ENCODE measurements at places on chromosomes 5 and 9.

- no peak for DNase-seq
These were observed 22.2 kb downstream of the HMCN2 start for GRCh38 chr9:130287736-130288135.

DNA sequence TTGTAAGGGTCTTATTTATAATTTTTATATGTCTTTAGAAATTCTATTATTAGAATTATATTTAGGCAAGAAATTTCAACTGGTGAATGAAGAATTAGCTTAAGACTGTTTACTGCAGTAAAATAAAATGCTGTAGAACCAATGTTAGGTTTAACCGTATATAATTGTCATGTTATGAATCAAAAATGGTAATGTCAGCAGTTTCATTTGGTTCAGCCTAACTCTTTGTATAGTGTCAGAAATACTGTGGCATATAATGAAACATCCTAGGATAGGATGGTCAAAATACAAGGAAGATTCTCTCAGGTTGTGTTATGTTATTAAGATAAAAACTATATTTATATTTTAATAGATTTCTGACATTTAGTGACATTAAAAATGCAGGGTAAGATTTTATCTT, 64.4 kb upstream of the EIF4EBP3 start:
- DNase-seq, result no peak

- DNase-seq, result peak; percentile 42
These were observed 59.6 kb upstream of the SLC27A6 start for GRCh38 chr5:128905568-128906110.

GRCh38 chr5:58025809-58026208, 434.1 kb downstream of the PLK2 start:
- DNase-seq, result no peak

DNA sequence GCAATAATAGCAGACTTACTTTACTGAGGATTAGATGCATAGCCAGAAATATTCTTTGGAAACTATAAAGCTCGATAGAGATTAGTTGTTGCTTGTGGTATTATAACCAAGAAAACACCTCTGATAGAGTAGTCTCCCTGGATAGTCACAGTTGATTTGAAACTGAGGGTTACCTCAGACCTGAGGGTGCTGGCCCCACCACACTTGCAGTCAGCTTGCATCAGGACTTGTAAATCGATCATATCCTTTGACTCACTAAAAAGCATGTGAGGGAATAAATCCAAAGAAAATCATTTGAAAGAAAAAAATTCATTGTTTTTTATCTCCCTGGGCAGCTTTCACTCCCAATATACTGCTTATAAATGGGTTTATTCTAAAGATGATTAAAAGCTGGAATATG, 39.4 kb downstream of the GALNT12 start:
- DNase-seq, result no peak

DNA sequence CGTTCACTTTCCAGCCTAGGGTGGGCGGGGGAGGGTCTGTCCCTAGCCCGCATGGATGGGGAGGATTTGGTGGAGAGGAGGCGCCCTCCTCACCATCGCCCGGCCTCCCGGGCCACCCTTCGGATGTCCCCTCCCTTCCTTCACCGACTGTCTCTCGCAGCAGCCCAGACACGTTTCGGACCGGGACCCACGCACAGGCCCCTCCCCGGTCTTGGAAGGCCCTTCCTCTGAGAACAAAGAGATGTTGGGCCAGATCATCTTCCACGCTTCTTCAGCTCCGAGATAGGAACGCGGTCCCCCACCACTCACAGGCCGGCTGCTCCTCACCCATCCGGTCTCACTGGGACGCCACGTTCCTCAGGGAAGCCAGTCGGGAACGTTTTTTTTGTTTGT, 640 bp upstream of the DPM2 start:
- DNase-seq, result no peak

GRCh38 chr5:168156170-168156569, 135.3 kb upstream of the WWC1 start:
- no peak for DNase-seq

DNA sequence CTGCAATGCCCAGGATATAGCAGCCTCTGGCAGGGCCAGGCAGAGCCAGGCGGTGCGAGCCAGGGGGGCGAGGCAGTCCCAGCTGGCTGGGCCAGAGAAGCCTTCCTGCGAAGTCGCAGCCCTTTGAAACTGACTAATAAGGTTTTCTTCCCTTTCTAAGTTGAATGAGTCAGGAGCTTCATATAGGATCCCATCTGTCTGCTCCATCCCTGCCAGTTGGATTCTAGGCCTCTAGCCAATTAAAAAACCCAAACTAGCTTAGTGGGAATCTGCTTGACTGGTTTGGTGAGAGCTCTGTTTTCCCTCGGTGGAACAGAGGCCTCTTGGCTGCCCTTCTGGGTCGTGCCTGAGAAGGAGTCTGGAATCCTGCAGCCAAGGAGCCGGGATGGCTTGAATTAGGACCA, 70.1 kb upstream of the RAPGEF1 start:
- no peak for DNase-seq

DNA sequence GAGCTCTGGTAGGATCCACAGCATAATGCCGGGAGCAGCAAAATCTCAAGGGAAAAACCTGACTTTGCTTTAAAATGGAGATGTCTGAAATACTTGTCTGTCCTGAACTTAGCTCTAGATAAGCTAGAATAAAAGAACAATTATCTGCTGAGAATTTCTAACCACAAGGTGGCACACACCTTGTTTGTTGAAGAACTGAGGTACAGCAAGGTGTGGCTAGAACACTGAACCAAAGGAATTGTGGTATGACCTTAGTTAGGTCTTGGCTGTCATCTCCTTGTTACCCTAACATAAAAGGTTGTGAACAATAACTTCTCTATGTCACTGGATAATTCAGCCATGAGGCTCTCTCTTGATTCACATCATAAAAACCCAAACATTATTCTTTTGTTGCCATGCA, 72.3 kb upstream of the ANXA1 start:
- DNase-seq, result no peak

GRCh38 chr5:66450237-66450636, 146.0 kb upstream of the MAST4 start:
- no peak for DNase-seq

- DNase-seq, result no peak
These were observed 859.5 kb upstream of the DMAC1 start for GRCh38 chr9:8659108-8659507.

GRCh38 chr9:35500130-35500748, 10.3 kb downstream of the RUSC2 start:
- no peak for DNase-seq

- no peak for DNase-seq
These were observed 94.0 kb upstream of the PTGER4 start for GRCh38 chr5:40585537-40586267.

GRCh38 chr5:40746703-40747102, 9.1 kb downstream of the TTC33 start:
- no peak for DNase-seq

GRCh38 chr5:152378730-152379129, 26.3 kb downstream of the NMUR2 start:
- DNase-seq, result no peak

DNA sequence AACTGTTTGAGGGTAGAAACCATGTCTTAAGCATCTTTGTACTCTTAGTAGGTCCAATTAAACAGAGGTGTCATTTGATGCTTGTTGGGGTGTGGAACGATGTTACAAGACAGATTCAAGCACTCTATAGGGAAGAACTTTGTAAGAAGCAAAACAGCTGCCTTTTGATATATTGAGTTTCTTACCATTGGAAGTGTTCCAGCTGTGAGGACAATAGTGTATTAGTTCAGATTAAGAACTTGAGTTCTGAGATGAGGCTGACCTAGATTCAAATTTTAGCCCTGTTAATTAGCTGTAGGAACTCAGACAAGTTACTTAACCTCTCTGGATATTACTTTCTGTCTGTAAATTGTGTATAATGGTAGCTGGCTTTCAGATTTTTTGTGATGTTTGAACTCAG, 19.6 kb upstream of the ZNF462 start:
- DNase-seq, result no peak

DNA sequence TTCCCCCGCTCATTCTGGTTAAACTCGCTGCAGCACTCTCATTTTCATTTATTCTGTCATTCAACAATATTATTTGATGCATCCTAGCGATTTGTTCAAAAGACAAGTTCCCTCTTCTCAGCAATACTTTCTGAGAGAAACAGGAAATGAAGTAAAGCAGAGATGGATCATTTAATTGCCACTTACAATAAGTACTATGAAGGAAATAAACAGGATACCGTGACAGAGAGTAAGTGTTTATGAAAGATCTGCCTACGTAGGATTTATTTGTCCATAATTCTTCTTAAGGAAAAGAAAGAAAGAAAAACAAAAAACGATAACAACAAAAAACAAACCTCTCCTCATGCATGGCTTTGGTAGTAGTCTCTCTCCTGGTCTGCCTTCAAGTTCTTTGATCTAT, 406.8 kb upstream of the ZNF608 start:
- no peak for DNase-seq

GRCh38 chr9:93952784-93953495, 2.2 kb downstream of the BARX1 start:
- no peak for DNase-seq

- DNase-seq, result no peak
These were observed 71.3 kb downstream of the NDFIP1 start for GRCh38 chr5:142179776-142180387.

DNA sequence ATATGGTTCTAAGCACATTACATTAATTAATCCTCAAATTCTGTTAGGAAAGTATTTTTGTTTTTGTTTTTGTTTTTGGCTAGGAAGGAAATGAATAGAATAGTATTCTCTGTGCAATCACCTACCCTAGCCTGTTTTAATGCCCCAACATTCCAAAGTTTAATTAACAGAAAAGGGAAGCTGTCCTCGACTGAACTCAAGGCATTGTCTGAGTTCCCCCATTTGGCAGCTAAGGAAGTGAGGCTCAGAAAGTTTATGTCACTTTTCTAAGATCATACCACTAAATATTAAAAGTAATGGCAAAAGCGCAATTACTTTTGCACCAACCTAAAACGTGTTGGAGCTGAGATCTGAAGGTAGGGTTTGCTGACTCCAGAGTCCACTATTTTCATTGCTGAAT, 59.8 kb downstream of the FGF1 start:
- DNase-seq, result no peak

GRCh38 chr9:120934281-120934680, 7.7 kb upstream of the TRAF1 start:
- no peak for DNase-seq

- DNase-seq, result no peak
These were observed 202.6 kb downstream of the TSSK1B start for GRCh38 chr5:113232221-113232620.

- no peak for DNase-seq
These were observed 4.0 kb upstream of the CLIC3 start for GRCh38 chr9:137000177-137000930.

DNA sequence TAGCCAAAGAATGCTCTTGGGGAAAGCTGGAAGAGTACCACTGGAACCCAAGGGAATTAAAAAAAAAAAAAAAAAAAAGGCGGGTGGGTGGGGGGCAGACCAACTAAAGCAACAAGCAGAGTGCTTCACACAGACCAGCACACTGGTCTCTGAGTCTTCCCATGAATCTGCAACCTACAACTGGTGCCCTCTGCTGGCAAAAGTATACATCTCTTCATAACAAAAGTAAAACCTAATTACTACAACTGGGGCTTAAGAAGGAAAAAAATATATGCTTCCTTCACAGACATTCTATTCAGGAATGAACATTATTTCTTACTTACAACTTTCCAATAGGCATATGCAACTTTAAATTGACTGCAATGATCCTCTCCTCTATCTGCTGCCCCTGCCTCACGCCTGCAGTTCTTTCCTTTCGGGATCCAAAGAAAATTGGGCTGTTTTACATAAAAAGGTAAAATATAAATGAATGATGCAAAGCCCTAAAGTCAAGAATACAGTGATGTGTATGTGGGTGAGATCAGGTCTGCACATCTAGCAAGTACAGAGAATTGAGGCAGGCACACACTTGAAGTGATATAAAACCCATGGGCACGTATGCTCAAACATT, 7.2 kb upstream of the KLHL3 start:
- DNase-seq, result peak; percentile 69

DNA sequence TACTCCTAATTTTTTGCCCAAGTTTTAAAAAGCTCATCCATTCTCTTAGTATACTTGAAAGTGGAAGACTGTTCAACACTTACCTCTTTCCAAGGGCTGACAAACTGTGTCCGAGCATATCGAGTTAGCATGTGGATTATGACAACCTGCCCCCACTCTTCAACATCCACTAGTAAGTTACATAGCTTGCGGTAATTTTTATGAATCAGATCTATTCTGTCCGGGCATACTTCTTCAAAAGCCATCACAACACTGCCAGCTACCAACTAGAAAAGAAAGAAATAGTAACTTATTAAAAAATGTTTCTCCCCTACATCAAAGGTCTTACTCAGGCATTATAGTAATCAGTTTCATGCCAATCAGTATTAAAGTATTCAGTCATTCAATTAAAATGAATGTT, 78.5 kb downstream of the AP3B1 start:
- peak; percentile 89 for DNase-seq

GRCh38 chr9:27348785-27349697, 52.1 kb upstream of the EQTN start:
- DNase-seq, result no peak

DNA sequence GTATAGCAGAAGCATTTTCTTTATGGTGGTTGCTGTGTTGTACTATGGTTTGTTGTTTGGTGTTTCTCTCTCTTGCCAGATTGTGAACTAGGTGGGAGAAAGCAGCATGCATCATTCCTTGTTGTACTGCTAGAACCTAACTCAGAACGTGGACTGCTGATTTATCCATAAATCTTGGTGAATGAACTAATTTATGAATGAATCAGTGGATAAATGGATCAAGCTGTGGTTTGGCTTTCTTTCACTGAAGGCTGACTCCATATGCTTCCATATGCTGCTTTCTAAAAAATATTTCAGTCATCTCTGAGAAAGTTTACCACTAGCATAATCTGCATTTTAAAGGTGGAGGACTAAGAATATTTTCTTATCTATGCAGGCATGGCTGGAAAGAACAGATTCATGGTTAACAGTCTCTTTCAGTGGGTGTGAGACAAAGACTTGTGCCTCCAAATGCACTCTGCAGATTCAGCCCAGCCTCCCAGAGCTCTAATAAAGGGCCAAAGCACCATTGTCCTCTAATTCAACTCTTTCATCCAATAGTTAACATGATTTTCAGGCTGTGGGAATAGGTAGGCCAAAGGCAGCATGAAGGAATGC, 237.7 kb downstream of the SH3GL2 start:
- no peak for DNase-seq

- DNase-seq, result peak; percentile 41
These were observed 390.6 kb downstream of the DNAH5 start for GRCh38 chr5:13553896-13554295.

DNA sequence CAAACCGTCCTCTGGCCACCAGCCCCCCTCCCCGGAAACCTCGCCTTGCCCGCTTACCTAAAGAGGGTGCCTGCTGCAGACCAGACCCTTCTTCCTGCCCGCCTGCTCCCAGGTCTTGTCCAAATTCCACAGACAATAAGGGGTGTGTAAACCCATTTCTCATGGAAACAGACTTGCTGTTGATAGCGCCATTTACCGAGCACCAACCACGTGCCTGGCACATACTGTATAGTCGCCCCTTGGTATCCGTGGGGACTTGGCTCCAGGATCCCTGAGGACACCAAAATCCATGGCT, 25.1 kb downstream of the CDHR2 start:
- DNase-seq, result no peak

DNA sequence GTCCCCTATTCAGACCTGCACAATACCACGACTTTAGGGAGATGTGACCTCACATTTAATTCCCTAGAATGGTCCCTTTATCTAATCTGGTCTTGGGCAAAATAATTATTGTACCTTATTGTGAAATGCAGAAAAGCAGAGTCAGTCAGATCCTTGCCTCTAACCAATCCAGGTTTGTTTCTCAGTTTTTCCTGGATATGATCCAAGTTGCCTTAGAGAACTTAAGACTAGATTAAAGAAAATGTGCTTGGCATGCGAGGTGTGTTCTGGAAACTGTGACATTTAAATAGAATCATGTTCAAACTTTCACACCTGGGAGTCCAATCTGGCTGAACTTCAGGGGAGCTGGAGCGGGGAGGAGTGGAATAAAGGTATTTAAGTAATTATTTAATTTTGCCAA, 696.2 kb downstream of the DNAH5 start:
- DNase-seq, result no peak

Data from ACHN (cell line).